ENCODE measurements at places on chromosomes 16 and 17.

DNA sequence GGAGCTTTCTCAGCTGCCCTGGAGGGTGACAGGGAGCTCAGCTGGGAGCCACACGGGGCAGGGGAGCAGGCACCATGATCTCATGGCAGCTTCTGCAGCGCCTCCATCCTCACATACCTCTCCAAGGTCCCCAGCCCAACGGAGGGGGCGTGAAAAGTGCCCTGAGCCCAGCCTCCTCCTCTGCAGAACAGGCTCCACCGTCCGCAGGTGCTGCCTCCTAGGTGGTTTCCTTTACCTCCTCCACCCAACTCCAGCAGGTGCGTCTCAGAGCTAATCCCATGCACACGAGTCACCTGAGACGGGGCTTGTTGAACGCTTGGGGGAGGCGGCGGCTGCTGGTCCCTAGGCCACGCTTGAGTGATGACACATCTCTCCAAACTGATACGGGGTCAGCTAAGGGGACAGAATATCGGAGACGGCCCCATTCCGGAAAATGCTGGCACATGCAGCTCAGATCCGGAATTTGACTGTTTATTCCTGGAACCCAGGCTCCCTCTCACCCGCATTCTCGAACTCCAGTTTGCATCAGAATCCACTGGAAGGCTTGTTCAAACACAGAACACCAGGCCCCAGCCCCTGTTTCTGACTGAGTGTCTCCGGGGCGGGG lies 387 bp upstream of the SLC38A8 start:
- no peak for DNase-seq

- DNase-seq, result no peak
Observed at GRCh38 chr16:67872631-67873434, at the start of gene EDC4. EDC4 (plus strand) TSS chr16:67873052; CDS start chr16:67873262, 210 bp downstream.

- no peak for DNase-seq
Observed at GRCh38 chr16:14600164-14600563, 29.9 kb downstream of the PARN start.

- DNase-seq, result no peak
Observed at GRCh38 chr17:69046121-69046807, 14.5 kb downstream of the ABCA9 start.

- peak; percentile 22 for DNase-seq
Observed at GRCh38 chr17:64658931-64659330, 3.2 kb downstream of the SMURF2 start.

DNA sequence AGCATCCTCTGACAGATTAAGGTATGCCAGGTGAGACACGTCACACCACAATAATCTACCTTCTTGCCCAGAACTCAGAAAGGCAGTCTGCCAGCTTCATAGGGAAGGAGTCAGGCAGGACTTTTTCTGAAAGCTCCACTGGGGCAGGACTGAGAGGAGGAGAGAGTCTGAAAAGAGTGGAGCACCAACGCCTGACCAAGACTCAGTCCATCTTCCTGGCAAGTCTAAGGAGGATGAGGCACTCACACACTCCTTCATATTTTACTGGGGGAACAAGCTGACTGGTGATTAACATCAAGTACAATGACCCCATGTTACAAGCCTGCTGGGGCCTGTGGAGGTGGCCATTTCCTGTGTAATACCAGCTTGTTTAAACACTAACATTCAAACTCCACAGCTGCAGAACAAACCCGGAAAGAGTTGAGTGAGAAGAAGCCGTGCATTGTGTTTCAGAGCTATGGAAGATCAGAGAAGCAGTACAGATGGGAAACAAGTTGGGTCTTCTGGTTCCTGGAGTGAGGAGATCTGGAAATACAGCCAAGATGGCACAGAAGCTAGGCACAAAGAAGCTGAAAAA lies 122.4 kb downstream of the HIC1 start:
- no peak for DNase-seq

DNA sequence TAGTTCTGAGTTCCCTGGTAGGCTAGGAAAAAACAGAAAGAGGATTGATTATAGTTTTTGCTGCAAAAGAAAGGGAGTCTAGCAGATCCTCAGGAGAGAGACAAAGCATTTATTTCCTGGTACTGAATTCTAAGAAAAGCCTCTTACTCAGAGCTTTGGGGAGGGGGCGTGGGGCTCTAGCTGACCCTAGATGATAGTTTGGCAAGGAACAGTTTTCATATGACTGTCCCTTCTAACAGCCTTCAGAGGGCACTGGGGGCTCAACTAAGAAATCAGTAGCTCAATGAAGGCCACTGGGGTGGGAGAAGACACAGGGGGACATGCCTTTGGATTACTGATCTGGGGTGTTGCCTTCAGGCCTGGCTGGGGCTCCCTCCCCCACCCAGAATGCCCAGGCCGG lies 4.0 kb downstream of the CA7 start:
- no peak for DNase-seq

GRCh38 chr17:2400474-2400866 lies 390 bp downstream of the MNT start:
- no peak for DNase-seq

Data from pulmonary artery endothelial cell (primary cell).